ENCODE measurements at places on chromosomes 16 and 17.

DNA sequence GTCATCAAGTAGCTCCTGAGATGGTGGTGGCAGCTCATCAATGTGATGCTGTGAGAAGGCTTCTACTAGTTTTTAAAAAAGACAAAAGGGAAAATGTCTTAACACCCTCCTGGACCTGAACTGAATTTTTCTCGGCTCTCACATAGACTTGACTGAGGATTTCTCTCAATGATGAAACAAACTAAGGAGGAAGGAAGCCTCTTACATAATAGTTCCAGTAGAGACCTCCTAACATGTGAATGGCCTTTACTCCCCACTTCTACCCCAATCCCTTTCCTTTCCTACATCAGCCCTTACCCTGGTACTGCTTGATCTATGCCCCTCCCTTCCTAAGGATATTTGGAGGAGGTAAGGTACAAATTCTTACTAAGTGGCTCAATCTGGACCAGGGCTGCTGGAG, 54.8 kb upstream of the MTMR4 start:
- DNase-seq, result no peak

DNA sequence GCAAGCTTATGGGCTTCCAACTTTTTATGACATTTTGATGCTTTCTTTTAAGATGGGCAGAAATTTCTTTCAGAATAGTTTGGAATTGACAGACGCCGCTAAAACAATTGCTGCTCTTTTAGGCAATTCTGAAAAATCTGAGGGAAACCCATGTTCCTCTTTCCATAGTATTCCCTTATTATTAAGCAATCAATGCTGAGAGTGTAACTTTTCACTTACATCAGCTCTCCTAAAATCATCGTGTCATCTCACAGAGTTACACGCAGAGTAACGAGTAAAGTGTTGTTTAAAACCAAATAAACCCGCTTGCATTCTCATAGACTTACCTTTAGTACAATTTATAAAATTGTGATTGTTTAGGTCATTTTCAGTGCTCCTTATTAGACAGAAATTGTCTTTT, 150.6 kb downstream of the MAF start:
- no peak for DNase-seq

GRCh38 chr17:65553009-65553645, 8.3 kb downstream of the AXIN2 start:
- DNase-seq, result no peak

DNA sequence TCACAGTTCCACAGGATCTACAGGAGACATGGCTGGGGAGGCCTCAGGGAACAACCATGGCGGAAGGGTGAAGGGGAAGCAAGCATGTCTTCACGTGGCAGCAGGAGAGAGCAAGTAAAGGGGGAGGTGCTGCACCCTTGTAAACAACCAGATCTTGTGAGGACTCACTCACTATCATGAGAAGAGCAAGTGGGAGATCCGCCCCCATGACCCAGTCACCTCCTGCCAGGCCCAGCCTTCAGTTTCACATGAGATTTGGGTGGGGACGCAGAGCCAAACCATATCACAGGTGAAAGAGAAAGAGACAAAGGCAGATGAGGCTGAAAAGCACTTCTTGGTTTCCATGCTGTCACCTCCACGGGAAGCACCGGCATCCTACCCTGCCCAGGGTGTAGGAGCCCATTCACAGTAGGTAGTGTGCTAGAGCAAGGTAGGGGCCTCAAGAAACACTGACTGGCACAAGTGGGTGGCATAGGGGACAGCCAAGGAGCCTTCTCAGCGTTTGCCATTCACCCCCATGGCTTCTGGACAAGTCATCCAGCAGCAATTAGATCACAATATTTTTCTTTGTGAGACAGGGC, 6.6 kb downstream of the NARF start:
- DNase-seq, result no peak

- DNase-seq, result no peak
Observed at GRCh38 chr17:73430848-73431247, 119.0 kb upstream of the CDC42EP4 start.

- no peak for DNase-seq
Observed at GRCh38 chr17:64683796-64684195, 21.7 kb upstream of the SMURF2 start.

Measured in stimulated activated CD8-positive, alpha-beta memory T cell treated with anti-CD3 and anti-CD28 coated beads, Interleukin-15, amount 100 ng/mL, for 4 hours (primary cell).